ENCODE measurements at places on chromosomes 11 and 22.

DNA sequence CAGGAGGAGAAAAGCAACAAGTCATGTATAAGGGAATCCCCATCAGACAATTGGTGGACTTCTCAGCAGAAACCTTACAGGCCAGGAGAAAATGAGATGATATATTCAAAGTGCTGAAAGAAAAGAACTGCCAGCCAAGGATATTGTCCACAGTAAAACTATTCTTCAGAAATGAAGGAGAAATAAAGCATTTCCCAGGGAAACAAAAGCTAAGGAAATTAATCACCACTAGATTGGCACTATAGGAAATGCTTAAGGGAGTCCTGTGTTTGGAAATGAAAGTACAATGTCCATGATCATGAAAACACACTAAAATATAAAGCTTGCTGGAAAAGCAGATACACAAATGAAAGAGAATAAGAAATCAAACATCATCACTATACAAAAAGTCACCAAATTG, 282.0 kb downstream of the BLID start:
- DNase-seq: no peak

- DNase-seq: no peak
These were observed 29.6 kb upstream of the CYP2D6 start for GRCh38 chr22:42160251-42160650.

DNA sequence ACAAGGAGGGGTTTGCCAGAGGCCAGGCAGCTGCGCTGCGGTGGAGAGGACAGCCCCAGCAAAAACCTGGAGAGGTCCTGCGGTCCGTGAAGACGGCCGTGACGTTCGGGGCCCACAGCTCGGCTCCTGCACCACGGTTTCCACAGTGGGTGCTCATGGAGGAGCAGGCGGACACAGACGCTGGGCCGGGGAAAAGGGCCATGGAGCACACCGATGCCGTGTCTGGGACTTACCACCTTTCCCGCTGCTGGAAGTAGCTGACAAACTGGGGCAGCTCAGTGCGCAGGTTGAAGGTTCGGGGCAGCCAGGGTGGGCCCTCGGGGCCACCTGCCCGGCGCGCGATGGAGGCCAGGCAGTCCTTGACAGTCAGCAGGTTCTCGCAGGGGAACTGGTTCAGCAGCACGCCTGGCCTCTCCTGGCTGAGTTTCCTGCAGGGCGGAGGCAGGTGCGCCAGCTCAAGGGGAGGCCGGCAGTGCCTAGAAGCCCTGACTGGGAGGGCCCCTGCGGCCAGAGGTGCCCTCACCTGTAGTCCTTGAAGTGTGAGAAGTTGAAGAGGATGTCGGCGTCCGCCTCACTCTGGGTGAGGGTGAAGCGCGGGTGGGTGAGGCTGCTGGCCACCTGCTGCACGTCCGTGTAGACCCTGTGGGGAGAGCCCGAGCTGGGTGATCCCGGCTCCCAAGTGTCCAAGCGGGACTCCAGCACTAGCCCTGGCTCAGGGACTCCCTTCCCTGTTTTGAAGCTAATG, 12.8 kb downstream of the TTLL12 start:
- DNase-seq: no peak

GRCh38 chr11:116500026-116500946, 272.5 kb downstream of the BUD13 start:
- DNase-seq: no peak

GRCh38 chr22:22897947-22898346, 10.3 kb downstream of the IGLL5 start:
- no peak for DNase-seq

GRCh38 chr11:13952221-13952620, 10.3 kb upstream of the SPON1 start:
- DNase-seq: no peak

GRCh38 chr11:124538019-124538418, 5.4 kb downstream of the OR8B12 start:
- DNase-seq: no peak

- DNase-seq: no peak
These were observed 1062.8 kb downstream of the DLG2 start for GRCh38 chr11:84564180-84564866.

Measured in GM12892 (cell line).